ENCODE measurements at places on chromosomes 1 and 21.

DNA sequence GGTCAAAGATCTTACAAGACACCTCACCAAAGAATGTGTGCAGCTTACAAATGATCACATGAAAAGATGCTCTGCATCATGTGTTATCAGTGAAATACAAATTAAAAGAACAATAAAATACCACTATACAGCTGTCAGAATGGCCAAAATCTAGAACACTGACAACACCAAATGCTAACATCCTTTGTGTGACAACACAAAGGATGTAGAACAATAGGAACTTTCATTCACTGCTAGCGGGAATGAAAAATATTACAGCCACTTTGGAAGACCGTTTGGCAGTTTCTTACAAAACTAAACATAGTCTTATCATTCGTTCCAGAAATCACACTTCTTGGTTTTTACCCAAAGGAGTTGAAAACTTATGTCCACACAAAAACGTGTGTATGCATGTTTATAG, 20.6 kb upstream of the SELP start:
- no peak for DNase-seq

GRCh38 chr1:111812306-111812705, 56.6 kb downstream of the DDX20 start:
- no peak for DNase-seq

- peak; percentile 4 for DNase-seq
Observed at GRCh38 chr1:33814166-33814565, 49.7 kb upstream of the HMGB4 start.

DNA sequence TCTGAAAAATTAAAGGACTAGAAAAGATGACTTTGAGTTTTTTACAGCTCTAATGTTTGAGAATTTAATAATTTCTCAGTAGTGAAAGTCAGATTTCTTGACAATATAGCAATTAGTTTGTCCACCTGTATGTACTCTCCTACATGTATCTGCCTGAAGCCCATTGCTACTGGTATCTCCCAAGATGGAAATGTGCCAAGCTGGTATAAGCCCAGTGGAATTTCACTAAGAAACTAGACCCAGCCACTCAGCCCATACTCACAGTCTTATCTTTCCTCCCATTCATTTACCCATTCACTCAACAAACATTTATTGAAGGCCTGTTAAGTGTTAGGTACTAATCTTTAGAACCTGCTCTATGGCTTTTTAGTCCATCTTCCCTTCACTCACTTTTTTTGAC, 21.6 kb upstream of the TRIM45 start:
- DNase-seq = no peak

- peak; percentile 31 for DNase-seq
Observed at GRCh38 chr1:228838717-228839500, 103.6 kb downstream of the RHOU start.

- DNase-seq = no peak
Observed at GRCh38 chr1:110466646-110467280, 15.8 kb downstream of the PROK1 start.

GRCh38 chr1:67741736-67742135, 56.7 kb downstream of the GADD45A start:
- no peak for DNase-seq

DNA sequence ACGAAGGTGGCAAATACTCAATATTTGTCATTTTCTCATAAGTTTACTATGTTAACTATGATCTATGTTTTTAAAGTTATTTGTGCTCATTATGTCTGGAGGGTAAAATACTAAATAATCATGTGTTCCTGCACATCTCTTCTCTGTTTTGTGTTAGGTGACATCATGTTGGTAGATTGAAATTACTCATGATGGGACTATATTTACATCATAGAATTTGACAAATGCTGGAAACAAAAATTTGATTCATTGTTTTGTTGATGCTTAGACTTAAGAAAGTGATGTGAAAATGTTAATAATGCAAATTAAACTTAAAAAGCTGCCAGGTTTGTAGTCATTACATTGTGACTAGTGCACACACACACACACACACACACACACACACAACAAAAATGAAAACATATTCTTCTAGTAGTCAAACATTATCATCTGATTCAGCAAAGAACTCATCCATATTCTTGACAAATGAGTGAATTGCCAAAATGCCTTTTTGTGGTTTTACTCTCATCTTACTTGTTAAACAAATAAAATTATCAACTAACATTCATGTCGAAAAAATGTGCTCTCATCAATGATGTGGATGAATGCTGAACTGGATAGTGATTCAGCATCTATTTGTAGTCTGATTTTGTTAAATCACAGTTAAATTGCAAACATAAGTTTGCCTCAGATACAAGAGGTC, 870.7 kb downstream of the BRINP3 start:
- peak; percentile 1 for DNase-seq

GRCh38 chr21:39843483-39843882, 23.8 kb upstream of the PCP4 start:
- no peak for DNase-seq

DNA sequence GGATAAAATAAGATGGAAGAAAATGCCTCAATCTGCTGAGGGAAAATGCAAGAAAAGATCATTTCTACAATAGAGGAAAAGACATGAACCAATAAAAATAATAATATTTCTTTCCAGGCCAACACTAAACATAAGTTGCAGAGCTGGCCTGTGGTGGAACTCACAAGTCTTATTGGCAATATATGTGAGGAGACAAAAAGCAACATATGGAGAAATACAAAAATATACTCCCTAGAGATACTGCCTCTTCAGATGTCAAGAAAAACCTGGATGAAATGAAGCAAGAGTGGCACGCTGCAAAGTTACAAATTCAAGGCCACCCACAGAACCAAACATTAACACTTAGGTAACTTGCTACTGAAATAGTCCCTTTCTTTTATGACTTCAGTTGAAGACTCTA, 264.9 kb upstream of the FMN2 start:
- no peak for DNase-seq

GRCh38 chr1:188708795-188709535, 1768.7 kb downstream of the BRINP3 start:
- DNase-seq = no peak
